ENCODE measurements at places on chromosomes 5 and 9. TPM values are rescaled to one million over a fixed set of nuclear protein-coding genes. Genes with fewer than 3 reads are reported as not detected.

DNA sequence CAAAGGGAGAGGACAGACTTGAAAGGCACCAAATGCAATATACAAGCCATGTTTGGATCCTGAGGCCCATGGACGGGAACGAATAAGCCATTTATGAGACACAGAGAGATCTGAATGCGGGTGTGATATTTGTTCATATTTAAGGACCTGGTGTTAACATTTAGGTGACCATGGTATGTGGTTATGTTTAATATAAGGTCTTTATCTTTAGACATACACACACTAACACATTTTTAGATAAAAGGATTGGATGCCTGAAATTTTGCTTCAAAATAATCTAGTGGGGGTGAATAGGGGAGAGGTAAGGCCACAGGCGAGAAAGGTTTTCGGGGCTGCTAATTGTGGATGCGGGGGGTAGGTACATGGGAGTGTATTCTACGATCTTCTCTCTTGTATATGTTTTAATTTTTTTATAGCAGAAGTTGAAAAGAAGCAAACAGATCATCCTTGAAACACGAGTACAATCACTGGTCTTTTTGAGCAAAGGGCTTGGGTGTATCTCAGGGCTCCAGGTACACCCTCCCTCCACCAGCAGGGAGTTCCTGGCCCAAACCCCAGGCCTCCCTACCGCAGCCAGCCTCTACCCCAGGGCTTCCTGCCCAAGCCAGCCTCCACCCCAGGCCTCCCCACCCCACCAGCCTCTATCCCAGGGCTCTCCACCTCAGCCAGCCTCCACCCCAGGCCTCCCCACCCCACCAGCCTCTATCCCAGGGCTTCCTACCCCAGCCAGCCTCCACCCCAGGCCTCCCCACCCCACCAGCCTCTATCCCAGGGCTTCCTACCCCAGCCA, 12.2 kb downstream of the AKNA start:
- DNase-seq, result no peak

The PCYOX1L gene
- 3.9 TPM for total RNA-seq

The TPRN gene
- 6.5 TPM for total RNA-seq

- no peak for DNase-seq
These were observed 124.1 kb upstream of the STC2 start for GRCh38 chr5:173452119-173452905.

The SLC12A2 gene
- 14.4 TPM for total RNA-seq

The ST8SIA4 gene
- 4.2 TPM for total RNA-seq

- no peak for DNase-seq
These were observed 197.5 kb downstream of the ARHGEF28 start for GRCh38 chr5:73823508-73823925.

The FIBCD1 gene
- 1.6 TPM for total RNA-seq

DNA sequence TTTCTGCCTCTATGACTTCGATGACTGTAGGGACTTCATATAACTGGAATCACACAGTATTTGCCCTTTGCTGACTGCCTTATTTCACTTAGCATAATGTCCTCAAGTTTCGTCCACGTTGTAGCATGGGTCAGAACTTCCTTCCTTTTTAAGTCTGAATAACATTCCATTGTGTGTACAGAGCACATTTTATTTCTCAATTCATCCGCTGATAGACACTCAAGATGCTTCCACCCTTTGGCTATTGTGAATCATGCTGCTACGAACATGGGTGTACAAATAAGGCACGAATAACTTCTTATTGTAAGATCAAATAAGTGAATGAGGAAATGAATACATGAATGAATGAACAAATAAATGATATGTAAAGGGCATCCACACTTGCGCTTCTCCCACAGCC, 13.0 kb downstream of the BARX1 start:
- DNase-seq, result no peak

DNA sequence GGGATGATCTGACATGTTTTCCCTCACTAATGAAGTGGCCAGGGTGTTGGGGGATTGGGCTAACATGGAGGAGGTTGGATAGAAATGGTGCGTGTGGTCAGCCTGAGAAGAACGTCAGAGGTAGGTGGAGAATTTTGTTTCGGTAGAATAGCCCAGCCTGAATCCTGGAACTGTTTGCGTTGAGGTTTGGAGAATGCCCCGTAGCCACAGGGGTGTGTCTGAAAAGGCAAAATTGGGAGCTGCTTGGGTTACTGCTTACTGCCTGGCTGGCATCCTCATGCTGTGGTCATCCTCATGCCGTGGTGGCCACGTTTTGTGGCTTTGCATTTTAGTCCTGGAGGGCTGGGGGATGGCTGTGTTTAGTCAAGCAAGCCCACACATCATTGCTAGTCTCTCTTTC, 236.9 kb downstream of the GOLPH3 start:
- no peak for DNase-seq

The MYOZ3 gene
- 1.7 TPM for total RNA-seq

DNA sequence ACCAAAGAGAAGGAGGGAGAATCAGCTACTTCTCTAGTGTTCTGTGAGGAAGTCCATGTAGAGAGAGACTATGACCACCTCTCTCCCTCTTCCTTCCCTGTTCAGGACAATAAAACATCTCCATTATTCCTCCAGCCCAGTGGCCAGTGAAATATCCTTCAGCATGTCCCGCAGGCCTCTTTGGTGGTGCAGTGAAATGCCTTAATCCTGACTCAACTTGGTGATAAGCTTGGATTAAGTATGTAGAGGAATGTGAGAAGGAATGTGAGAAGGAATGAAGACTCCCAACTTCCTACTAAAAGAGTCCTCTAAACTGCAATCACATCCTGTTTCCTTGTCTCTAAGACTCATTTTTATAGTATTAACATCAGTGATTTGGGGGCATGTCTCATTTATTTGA, 167.3 kb downstream of the TRPM3 start:
- no peak for DNase-seq

DNA sequence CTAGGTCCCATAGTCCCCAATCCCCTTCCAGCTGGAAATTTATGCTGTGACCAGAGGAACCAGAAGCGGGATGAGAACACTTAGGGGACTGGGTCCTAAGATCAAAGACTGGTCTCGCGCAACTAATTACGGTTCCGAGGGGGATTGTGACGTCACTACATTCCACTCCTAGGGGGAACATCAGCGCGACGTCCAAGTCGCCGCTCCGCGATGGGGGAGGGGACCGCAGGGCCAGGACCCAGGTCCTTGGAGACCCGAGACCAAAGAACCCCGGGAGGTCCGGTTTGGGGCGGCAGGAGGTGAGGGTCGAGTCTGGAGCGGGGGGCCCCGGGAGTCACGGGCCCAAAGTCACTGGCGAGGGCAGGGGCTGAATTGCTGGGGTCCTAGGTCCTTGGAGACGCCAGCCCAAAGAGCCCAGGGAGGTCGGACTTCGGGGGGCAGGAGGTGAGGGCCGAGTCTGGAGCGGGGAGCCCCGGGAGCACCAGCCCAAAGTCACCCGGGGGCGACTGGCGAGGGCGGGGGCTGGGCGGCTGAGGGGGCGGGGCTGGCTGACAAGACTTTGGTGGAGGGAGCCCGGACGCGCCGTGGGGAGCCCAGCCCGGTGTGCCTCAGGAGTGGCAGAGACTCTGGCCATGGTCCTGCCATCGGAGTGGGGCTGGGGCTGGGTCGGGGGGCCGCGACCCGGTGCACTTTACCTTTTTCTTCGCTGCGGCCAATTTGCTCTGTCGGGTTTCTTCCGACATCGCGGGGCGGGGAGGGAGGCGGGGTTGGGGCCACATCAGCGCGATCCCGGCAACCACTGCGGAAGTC, at the start of gene GOLGA2:
Gene GOLGA2 (minus strand): TSS at position 810 of the 810 bp plus-strand sequence. CDS start 31 bp downstream, at position 779.
- no peak for DNase-seq

The FOXD4L3 gene
- total RNA-seq, result not detected

GRCh38 chr5:111126896-111127295, 34.7 kb downstream of the WDR36 start:
- DNase-seq, result no peak

The MRPL41 gene
- total RNA-seq, result 82.9 TPM

The CDH9 gene
- not detected for total RNA-seq

DNA sequence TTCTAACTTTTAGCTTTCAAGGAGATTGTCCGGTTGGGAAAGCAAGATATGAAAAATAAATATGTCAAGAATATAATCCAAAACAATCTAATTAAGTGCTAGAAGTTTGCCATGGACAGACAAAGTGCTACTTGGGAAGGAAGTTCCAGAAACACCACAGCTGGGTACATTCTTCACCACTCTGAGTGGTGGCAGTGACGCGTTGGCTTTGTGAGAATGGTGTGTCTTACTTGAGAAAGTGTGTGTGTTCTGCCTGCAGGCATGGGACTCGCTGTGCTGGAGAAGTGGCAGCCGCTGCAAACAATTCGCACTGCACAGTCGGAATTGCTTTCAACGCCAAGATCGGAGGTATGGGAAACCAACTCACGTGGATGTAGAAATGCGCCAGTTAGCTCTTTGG, 177.2 kb downstream of the PCSK5 start:
- no peak for DNase-seq

DNA sequence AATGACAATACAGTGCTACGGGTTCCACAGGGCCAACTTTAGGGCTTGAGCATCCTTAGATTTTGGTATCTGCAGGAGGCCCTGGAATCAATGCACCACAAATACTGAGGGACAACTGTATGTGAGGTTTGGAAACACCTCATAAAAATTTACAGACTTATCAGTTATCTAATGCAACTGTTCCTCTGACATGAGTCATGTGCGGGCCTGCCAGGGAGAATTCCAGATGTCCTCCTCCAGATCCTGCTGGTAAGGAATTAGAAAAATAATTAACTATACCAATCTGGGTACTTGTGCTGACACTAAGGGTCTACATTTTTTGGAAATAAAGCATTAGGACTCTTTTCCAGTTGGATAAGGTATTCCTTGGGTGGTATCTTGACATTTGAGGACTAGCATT, 333.3 kb downstream of the ARRDC3 start:
- DNase-seq, result no peak

- DNase-seq, result no peak
These were observed 47.5 kb downstream of the MRPL36 start for GRCh38 chr5:1751864-1752822.
